ENCODE measurements at places on chromosomes 16 and 17.

DNA sequence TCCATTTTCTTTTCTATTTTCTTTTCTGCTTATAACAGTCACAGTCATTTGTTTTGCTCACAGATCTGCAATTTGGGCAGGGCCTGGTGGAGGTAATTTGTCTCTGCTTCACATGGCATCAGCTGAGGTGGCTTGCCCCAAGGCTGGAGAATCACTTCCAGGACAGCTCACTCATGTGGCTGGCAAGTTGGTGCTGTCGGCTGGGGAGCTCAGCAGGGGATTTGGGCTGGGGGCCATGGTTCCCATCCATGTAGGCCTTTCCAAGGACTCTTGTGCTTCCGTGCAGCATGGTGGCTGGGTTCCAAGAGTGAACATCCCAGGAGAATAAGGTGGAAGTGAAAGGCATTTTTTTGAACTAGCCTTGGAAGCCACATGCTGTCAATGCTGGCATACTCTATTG, 85.7 kb downstream of the MGAT5B start:
- no peak for DNase-seq

DNA sequence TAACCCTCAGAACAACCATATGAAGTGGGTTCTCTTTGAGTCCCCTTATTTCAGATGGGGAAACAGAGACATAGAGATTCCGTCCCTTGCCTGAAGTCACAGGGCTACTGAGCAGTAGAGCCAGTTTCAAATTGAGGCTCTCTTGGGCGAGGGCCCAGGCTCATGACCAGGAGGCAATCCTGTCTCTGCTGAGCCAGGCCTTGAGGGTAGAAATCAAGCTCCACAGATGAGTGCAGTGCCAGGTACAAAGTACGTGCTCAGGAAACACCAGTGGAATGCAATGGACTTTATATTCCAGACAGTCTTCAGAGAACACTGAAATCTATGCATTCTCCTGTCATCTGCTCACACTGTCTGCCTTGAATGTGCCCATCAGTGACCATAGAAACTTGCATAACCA, 291.7 kb upstream of the MAF start:
- DNase-seq, result no peak

GRCh38 chr17:19363460-19364035, 1.0 kb upstream of the B9D1 start:
- no peak for DNase-seq

DNA sequence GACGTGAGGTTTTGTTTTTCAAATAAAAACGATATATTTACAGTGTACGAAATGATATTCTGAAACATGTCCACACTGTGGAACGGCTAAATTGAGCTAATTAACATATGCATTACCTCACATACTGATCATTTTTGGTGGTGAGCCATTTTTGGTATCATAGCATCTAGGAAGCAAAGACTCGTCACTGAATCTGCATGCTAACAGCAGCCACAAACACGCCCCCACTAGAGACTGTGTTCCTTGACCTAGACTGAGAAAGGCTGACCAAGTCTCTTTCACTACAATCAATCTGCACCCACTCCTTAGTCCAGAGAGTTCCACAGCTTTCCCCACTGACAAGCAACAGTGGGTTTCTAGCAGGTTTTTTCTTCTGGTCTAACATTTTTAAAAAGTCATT, 29.5 kb downstream of the NPLOC4 start:
- no peak for DNase-seq

DNA sequence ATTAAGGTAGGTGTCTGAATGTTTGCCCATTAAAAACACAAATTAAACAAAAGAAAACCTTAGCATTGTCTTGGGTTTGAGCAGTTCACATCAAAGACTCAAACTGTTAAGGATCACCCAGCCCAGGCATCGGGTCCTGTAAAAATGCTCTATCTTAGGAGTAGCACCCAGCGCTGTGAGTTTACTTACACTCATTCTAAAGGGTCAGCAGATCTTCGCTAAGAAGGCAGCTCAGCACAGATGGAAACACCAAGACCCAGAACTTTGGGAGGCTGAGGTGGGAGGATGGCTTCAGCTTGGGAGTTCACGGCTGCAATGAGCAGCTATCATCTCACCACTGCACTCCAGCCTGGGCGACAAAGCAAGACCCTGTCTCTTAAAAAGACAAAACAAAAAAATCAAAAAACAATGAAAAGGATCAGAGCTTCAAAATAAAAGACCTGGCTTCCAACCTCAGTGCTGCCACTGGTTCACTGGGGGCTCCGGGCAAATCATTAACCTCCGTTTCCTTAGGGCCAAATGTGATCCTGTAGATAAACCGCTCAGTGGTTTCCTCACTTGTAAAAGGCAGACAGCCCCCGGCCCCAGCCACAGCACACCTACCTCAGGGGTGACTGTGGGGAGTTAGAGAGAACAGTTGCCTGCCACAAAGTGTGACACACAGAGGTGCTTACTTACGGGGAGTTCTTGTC, 11.1 kb downstream of the COG1 start:
- DNase-seq, result no peak

All from stimulated activated CD8-positive, alpha-beta memory T cell treated with anti-CD3 and anti-CD28 coated beads, Interleukin-7, amount 100 ng/mL, for 1 hour (primary cell).